ENCODE measurements at places on chromosomes 16 and 17.

GRCh38 chr17:77145612-77146245 lies 5.0 kb downstream of the SEC14L1 start:
- DNase-seq = no peak

DNA sequence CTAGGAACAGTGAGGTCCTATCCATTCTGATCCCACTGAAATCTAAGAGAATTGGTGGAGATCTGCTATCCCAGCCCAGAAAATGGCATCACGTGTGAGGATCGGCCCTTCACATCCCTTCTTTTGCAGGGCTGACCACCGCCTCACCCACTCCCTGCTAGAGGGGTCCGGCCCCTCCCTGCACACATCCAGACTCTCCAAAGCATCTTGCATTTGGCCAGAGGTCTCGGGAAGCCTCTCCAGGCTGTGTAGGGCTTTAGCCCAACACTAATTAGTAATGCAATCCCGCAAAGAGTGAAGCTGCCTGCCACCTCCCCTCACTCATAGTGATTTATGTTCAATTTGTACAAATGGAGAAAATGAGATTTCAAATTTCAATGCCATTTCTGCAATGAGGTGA lies 434.4 kb upstream of the ZFHX3 start:
- peak; percentile 13 for DNase-seq

GRCh38 chr16:27428026-27428785 lies 26.2 kb downstream of the IL21R start:
- peak; percentile 4 for DNase-seq

- DNase-seq = no peak
Measured at GRCh38 chr17:7262935-7263800, 890 bp upstream of the CLDN7 start.

DNA sequence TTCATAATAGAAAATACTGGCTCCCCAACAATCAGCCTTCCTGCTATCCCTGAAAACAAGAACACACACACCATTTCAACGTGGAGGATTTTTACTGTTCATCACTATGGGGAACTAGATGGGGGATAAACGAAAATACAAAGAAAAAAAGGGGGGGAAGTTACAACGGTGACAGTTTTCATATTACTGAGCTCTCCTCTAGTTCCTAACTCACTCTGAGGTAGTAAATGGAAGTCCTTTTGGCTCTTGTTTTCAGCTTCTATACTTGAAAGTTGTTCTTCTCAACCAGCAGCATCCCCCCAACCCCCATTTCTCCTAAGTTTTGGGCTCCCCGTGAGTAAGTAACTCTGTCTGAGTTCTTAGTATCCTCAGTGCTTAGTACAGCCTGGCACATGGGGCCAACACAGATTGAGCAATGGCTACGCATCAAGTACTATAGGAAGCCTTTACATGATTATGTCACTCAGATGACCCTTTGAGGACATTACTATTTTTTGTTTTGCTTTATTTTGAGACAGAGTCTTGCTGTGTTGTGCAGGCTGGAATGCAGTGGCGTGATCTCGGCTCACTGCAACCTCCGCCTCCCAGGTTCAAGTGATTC lies 4.2 kb upstream of the CORO7 start:
- DNase-seq = no peak

- DNase-seq = no peak
Measured at GRCh38 chr17:57881143-57881542, 31.3 kb upstream of the MRPS23 start.

- DNase-seq = no peak
Measured at GRCh38 chr17:52653014-52653413, 494.5 kb upstream of the CA10 start.

DNA sequence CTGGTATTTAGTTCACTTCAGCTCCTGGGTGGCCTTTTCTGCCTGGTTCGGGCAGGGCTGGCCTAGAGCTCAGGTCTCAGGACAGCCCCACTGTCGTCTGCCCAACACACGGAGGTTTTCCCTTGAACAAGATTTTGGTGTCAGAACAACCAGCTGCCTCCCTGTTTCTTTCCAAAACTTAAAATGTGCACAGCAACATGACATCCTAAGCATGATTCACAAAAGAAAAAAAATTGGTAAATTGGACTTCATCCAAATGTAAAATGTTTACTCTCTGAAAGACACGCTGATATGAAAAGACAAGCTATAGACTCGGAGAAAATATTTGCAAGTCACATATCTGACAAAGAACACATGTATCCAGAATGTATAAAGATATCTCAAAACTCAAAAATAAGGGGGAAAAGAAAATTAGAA lies 197.8 kb upstream of the CHMP6 start:
- no peak for DNase-seq

DNA sequence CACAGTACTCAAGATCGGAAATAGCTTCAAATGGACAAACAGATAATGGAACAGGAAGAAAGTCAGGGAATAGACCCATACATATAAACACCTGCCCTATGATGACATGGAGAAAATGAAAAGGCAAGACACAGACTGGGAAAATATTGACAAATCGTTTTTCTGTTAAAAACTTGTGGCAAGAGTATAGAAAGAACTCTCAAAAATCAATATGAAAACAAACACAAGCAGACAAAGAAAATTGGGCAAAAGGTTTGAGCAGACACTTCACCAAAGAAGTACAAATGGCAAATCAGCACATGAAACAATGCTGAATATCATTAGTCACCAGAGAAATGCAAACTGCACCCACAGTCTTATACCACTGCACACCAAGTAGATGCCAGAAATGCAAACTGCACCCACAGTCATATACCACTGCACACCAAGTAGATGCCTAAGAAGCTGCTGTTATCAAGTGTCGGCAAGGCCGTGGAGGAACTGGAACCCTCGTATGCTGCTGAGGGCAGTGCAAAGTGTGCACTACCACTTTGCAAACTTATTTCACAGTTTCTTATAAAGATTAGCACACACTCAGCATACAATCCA lies 123.5 kb upstream of the CHMP6 start:
- DNase-seq = no peak

DNA sequence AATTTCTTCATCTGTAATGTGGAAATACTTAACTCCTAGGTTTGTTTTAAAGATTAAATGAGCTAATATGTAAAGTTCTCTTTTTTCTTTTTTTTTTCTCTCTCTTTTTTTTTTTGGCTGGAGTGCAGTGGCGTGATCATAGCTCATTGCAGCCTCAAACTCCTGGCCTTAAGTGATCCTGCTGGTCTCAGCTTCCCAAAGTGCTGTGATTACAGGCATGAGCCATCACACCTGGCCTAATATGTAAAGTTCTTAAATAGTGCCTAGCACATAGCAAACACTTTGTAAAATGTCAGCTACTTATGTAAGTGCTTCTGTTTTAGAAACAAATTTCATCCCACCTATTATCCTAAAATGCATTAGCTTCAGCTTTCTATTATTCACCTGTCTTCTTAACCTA lies 40.0 kb downstream of the TMC6 start:
- no peak for DNase-seq

- DNase-seq = peak; percentile 40
Measured at GRCh38 chr16:30585022-30585399, 486 bp downstream of the ZNF785 start.

- no peak for DNase-seq
Measured at GRCh38 chr16:2083876-2084780, 36.3 kb downstream of the TSC2 start.

DNA sequence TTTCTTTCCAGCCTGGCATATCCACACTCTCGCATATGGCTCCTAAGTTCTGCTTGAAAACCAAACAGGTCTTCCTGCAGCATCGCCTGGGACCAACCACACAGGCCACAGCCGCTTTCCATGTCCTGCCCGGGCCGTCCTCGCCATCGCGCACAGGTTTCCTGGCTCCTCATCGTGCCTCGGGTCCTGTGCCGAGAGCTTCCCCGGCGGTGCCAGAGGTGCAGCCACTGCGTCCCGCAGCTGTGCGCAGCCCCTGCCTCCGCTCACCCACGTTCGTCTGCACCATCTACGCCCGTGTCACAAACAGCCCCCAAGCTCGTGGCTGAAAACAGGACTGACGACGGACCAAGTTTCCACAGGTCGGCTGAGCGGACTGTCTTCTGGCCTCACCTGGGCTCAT lies 6.3 kb upstream of the ZFPM1 start:
- DNase-seq = no peak

DNA sequence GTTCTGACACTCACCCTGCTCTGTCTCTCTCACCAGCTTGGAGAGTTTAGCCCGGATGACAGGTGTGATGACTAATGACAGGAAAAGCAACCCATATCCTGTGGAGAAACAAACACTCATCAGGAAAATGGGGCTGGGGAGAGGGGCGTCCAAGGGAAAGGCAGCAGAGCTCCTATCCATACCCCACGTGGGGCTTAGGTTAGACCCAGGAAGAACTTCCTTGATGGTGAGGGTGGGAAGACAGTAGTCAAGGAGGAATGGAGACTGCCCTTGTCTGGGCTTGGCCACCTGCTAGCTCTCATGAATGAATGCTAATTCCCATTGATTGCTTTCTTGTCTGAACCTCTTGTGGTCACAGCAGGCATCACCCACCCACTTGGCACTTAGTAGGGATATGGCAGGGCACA lies 3.8 kb downstream of the SLC46A1 start:
- DNase-seq = no peak

DNA sequence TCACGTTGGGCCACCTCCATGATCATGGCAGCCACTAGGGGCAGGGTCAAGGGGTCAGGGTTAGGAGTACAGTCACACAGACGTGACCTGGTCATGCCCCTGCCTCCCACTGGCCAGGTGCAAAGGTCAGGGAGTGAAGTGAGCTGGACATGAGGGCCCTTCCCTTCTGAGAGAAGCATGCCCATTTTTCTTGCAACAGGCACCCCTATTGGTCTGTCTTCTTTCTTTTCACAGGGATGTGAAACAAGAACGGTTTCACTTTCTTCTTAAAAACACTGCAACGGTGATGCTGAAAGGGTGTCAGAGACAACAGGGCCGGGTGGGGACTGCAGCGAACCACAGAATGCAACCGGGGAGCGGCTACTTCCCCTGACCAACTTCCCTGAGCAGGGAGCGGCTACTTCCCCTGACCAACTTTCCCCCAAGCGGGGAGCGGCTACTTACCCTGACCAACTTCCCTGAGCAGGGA lies 52.1 kb upstream of the DOC2B start:
- no peak for DNase-seq

DNA sequence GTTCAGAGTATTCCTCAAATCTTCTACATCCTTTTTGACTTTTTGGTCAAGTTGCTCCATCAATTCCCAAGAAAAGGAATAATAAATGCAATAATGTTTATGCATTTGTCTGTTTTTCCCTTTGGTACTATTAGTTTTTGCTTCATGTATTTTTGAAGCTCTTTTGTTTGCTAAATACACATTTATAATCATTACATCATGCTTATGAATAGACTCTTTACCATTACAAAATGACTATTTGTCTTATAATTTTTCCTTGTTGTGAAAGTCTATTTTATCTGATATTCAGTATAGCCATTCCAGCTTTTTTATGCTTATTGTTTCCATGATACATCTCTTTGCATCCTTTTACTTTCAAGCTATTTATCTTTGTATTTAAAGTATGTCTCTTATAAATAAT lies 41.2 kb downstream of the CEP112 start:
- DNase-seq = no peak

DNA sequence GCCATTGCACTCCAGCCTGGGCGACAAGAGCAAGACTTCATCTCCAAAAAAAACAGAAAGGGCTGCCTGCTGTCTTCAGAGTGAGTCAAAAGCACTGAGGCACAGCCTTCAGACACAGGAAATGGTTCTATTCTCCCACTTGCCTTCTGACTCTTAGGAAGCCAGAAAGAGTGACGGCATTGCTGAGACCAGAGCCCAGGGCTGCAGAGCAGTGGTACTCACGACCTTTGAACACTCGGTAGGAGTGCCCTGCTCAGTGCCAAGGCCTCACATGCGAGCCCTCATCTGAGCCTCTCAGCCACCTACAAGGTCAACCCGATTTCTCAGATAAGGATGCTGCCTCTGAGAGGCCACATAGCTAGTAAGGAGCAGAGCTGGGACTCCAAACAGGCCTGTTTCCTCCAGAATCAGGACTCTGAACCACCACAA lies 3.5 kb upstream of the ITGAE start:
- DNase-seq = no peak

GRCh38 chr17:39750131-39751015 lies 12.6 kb downstream of the GRB7 start:
- DNase-seq = no peak

DNA sequence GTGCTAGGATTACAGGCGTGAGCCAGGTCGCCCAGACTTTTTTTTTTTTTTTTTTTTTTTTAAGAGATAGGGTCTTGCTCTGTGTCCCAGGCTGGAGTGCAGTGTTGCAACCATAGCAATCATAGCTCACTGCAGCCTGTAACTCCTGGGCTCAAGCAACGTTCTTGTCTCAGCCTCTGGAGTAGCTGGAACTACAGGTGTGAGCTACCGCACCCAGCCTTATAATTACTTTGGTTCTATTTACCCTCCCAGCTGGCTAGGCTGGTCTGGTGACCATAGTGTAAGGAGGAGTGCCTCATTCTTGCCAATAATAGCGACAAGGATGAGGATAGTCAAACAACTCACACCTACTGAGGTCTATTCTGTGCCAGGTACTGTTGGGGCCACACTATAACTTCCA lies 39.6 kb upstream of the USP7 start:
- no peak for DNase-seq
